ENCODE measurements at places on chromosomes 7 and 10. TPM values are rescaled to one million over a fixed set of nuclear protein-coding genes. Genes with fewer than 3 reads are reported as not detected.
A peak's percentile ranks its signal among the peaks of the same experiment; 100 is the strongest.

DNA sequence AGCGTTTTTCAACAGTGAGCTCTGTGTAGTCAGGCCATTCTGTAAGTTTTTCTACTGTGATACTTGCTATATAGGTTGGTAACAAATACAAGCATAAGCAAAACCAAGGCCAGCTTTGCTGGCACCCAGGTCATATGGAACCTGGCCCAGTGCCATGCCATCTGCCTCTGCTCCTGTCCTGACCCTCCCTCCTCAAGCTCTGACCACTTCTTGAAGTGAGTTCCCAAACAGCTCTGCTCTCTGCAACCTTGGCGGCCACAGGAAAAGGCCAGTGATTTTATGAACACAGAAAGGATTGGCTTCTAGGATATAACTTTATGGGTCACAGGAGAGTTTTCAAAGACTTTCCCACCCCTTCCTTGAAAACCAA, 12.8 kb downstream of the NOD1 start:
- DNase-seq = no peak

DNA sequence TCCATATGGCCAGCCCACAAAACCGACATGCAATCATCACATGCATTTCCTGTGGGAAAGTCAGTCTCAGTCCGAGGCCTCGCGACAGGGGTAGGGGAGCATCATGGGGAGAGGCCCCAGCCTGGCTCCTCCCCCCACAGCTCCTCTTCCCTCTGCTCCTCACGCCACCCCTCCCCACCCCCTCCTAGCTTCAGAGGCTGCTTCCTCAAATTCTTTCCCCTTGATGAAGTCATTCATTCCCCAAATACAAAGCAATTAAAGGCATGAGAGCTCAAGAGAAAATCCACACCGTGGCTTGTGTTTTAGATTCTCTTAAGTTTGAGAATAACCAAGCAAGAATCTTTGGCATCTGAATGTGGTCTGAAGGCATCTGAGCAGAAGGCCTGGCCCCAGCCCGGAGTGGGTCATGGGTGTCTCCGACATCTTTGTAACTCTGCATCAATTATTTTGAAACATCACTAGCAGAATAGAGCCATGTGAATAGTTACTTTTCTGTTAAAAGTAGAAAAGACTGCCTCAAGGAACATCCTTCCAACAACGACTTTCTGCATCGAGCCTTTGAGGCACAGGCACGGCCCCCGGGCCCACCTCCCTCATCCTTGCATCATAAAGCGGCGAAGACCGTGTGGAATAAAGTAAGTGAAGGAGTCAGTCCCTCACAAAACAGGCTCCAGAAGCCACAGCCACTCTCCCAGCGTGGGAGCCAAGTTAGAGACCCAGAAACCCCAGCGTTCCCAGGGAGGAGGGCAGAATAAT, 90.9 kb downstream of the DIP2C start:
- DNase-seq = peak; percentile 23

GRCh38 chr7:141366091-141366621, 185.1 kb upstream of the AGK start:
- DNase-seq = no peak

DNA sequence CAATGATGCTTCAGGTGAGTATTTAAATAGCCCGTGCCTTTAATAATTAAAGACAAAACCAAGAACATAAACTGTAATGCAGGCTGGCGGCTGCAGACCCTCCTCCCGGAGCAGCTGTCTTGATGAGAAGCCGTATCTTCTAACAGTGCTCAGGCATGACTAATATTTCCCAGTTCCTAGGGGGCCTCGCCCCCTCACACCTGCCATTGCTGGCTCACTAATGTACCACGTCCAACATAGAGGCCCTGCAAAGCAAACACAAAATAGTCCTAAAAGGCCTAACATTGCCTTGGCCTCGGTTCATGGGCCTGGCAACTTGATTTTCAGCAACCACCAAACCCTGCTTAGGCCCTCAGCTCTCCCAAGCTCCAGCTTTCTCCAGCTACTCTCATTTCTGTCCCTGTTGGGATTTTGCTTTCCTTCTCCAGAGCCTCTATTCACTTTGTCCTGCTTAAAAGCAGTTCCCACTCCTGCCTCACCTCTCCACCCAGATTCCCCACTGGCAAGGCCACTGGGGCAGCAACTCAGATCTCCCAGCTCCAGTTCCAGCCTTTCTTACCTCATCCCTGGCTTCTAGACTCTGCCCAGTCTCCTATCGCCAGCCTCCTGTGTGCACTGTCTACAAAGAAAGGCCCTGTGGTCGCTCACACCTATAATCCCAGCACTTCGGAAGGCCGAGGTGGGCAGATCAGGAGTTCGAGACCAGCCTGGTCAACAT, 16.2 kb downstream of the SORBS1 start:
- no peak for DNase-seq

GRCh38 chr10:71860243-71861029, 9.4 kb upstream of the PSAP start:
- peak; percentile 98 for DNase-seq

DNA sequence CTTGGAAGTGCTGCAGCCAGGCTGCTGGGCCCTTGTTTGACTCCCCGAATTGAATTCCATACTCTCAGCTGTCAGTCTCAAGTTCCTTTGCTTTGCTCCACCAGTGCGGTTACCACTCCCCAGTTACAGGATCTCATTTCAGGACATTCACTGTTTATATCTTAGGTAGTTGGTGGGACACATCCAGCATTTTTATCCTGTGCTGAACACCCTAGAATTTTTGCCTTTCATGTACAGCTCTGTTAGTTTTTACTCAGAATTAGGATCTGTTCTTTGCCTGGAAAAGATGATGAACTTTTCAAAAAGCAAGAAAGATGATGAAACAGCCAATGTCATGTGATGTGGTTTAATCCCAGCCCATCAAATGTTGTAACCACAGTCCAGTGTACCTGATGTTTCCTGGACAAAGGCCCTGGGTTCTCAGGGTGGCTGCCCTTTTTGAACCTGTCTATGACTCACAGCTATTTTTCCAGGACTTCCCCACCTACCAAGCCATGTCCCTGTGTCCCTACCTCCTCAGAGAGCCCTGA, 149.7 kb downstream of the NOC3L start:
- peak; percentile 50 for DNase-seq

GRCh38 chr7:157291404-157292080, 45.3 kb upstream of the DNAJB6 start:
- no peak for DNase-seq

DNA sequence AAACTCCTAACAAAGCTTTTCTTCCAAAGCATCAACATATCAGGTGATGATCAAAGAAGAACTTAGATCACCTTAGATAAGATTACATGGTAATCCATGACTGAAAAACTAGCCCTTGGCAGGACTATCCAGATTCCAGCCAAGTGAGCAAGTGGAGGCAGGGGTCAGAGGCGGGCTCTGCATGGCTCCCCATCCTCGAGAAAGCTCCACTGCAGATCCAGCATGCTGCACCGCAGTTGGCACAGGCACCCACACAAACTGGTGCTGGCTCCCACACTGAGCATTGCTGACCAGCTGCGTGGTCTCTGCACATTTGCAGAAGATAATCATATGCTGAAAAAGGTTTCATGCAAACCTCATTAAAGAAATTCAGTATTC, 10.1 kb downstream of the PSAP start:
- no peak for DNase-seq

GRCh38 chr10:63542835-63543575, 21.8 kb downstream of the REEP3 start:
- no peak for DNase-seq

DNA sequence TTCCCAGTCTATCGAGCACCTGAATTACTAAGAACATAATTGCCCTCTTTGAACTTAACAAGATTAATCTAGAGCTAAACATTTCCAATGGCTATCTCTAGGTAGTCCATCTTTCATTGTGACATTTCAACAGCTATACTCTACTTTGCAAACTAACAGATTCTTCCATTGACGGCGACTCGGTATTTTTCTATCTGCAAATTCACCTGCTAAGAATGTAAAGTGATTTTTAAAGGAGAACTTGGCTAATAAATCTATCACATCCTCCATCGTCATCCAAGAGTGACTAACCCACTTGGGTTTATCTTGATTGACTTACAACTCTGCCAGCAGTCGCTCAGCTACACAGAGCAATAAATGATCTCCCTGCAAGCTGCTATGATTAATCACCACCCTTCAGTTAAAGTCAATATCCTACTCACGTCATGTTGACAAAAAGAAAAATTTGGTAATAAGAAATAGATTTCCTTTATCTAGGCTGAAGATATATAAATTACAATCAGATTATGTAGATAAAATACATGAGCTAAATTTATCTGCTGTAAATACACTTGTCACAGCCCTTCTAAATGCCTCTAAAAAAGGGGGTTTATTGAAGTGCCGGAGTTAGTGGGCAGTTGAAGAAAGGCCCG, 99.5 kb downstream of the SFMBT2 start:
- DNase-seq = no peak

DNA sequence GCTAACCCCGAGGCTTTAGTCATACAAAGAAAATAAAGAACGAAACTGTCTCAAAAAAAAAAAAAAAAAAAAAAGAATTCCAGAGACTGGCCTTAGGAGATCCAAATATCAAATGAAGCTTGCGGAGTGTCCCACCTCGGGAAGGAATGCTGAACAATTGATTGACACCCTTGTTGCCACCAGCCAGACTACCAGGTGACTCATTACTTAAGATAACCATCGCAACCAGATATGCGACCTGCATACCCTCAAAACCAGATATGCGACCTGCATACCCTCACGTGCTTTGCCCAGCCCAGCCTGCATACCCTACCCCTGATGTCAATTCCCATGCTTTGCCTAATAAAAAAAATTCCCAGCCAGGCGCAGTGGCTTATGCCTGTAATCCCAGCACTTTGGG, 2.7 kb upstream of the PRKRIP1 start:
- DNase-seq = no peak

DNA sequence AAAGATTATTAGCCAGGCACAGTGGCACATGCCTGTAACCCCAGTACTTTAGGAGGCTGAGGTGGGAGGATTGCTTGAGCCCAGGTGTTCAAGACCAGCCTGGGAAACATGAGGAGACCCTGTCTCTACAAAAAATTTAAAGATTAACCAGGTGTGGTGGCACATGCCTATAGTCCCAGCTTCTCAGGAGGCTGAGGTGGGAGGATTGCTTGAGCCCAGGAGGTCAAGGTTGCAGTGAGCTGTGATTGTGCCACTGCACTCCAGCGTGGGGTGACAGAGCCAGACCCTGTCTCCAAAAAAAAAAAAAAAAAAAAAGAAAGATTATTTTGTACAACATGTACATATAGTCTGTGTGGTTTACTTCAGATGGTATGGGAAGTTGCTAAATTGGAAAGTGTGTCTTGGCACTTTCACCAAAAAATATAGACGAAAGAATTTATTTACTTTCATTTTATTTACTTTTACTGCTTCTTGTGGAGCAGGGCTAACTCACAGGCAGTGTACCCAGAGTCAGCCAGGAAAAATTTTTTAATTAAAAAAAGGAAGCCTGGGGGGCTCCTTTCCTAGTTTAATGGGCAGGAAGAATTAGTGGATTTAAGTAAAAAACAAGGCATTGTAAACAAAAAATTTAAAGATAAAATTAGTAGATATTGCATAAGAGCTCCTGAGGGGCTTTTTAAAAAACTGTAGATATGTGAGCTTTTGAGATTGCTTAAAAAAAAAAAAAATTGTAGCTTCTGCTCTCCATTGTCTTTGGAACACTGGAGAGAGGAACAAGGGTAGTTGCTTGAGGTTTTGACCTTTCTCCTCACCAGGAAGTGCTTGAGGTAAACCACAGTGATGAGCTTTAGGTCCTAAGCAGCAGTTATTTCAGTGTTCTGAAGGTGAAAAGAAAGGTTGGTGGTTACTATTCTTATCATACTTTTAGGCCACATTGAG, 44.6 kb upstream of the VDAC2 start:
- no peak for DNase-seq

The NUTM2E gene
- not detected for total RNA-seq

The LLCFC1 gene
- total RNA-seq = not detected

The PNLIPRP3 gene
- total RNA-seq = 0.07 TPM

The ENTPD1 gene
- total RNA-seq = 42.4 TPM

The MTURN gene
- 45.1 TPM for total RNA-seq

The SLC39A12 gene
- total RNA-seq = not detected

The PRLHR gene
- 2.4 TPM for total RNA-seq

All from uterus (tissue), 4 donors.